ENCODE measurements at places on chromosomes 5 and 9.
A peak's percentile ranks its signal among the peaks of the same experiment; 100 is the strongest.

DNA sequence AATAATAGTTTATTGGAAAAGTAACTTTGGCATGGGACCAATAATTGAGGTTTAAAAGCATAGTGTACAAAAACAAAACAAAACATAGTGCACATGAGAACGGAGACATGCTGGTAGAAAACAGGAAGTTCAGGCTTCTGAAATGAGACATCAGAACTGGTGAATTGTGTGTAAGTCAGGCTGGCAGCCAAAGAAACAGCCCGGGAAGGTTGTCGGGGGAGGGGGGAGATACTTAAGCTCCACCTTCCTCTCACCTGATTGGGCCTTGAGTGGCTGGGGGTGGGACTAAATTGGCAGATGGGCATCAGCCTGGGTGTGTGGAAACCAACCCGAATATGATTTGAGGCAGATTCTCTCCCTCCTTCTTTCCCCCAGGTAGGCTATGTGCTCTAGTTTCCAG, 256.3 kb downstream of the SMARCA2 start:
- DNase-seq = peak; percentile 16

DNA sequence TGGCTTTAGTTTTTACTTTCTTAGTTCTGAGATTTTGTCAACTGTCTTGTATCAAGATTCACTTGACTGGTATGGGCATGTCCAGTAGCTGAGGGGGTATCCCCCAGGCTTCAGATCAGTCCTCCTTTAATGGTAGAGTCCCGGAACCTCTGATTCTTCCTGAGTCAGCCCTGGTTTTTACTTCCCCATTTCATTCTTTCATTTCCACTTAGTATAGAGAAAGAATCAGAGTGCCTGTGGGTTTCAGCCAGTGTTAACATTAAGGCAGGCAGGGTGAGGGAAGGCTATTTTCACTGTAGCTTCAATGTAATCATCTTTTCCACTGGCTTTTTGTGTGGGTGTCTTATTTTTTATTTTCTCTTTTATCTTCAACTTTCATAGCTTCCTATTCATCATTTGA, 8.3 kb upstream of the COMMD10 start:
- no peak for DNase-seq

- DNase-seq = no peak
These were observed 458.9 kb downstream of the MED10 start for GRCh38 chr5:5919411-5919810.

- DNase-seq = no peak
These were observed 23.3 kb downstream of the DCANP1 start for GRCh38 chr5:135423846-135424168.

GRCh38 chr5:69368458-69369339, 621 bp downstream of the AK6 start:
- no peak for DNase-seq

- DNase-seq = no peak
These were observed 54.2 kb upstream of the NCS1 start for GRCh38 chr9:130117816-130118632.

- no peak for DNase-seq
These were observed 24.3 kb downstream of the ABCA1 start for GRCh38 chr9:104903609-104904008.

GRCh38 chr5:6261668-6262067, 116.7 kb downstream of the MED10 start:
- no peak for DNase-seq

DNA sequence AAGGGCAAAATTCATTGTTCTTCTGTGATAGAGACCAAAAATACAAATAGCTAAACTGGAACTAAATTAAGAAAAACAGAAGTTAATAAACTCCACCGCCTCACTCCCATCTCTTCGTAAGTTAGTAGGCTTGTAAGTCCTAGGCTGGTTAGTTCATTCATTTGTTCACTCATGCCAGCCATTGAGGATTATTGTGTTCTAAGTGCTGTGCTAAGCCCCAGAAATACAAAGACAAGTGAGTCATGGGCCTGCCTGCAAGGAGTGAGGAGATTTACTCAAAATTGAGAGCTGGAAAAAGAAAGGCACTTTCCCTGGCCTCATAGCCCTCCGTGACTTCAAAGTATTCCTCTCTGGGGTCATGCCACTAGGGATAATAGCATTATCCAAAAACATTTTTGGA, 8.5 kb downstream of the DOCK8 start:
- no peak for DNase-seq

GRCh38 chr5:180373454-180373853, 20.3 kb upstream of the GFPT2 start:
- DNase-seq = no peak

GRCh38 chr5:124878583-124879342, 132.3 kb upstream of the ZNF608 start:
- DNase-seq = no peak

DNA sequence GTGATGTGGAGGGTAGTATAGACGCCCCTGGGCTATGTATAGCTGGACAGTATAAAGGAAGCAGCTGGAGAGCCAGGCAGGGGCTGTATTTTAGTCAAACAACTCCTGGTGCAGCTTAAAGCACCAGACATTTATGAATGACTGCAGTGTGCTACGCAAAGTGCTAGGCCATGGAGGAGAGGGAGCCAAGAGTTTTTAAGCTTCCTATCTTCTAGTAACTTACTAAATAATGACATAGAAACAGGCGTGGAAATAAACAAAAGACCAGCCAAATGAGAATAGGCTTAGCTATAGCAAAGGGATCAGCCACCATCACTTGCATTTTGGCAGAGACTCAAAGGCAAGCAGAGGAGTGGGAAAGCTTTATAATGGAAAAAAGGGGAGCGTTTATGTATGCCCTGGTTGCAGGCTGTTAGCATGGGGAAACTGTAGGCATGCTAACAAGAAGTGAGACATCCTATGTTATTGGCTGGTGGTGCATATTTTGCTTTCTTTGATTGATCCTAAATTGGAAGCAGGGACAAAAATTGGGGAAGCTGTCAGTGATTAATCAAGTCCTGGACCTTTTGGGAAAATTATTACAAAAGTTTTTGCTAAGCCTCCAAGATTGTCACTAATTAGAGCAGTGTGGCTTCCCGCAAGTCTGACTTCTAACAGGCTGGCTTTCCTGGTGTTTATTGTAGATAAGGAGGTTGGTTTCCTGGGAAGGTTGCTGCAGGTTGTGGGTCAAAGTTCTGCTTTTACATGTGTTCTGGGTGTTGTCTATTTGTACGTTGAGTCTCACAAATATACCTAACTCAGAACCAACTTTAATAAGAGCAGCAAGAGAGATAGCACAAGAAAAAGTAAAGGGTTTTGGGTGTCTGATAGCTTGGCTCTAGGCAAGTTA, 46.6 kb downstream of the RAB3C start:
- no peak for DNase-seq

GRCh38 chr9:117486426-117486825, 71.6 kb upstream of the ASTN2 start:
- DNase-seq = no peak

DNA sequence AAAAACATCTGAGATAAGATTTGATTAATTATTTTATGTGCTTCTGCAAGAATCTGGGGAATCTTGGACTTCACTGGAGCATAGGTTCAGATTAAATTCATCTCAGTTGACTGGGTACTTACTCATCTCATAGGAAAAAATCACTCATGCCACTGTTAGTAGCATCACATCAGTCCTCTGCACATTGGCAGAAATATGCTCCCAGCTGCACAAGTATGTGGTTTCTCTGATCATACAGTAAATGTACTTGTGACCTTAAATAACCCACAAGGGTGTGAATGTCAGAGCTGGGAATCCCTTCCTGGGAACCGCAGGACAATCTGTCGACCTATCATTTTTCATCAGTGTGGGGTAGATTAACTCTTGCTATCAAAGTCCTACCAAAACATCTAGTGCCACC, 203.7 kb upstream of the SLC24A2 start:
- no peak for DNase-seq

DNA sequence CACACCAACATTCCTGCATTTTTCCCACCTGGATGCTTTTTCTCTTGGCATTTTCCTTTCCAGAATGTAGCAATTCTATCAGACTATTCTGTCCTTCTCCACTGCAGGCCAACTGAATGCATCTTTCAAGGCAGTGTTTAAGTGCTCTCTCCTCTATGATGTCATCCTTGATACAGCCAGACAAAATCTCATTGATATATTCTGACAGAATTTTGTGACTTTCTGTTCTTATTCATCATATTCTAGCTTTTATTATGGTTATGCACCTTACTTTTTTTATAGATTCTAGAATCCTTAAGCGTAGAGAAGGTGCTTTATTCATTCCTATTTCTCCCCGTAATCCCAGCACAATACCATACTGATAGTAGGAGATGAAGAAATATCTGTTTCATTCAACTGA, 355.5 kb upstream of the CCNH start:
- DNase-seq = no peak

GRCh38 chr9:87382900-87383299, 114.8 kb upstream of the DAPK1 start:
- no peak for DNase-seq

- no peak for DNase-seq
These were observed 64.2 kb upstream of the PCSK5 start for GRCh38 chr9:75826314-75826713.

DNA sequence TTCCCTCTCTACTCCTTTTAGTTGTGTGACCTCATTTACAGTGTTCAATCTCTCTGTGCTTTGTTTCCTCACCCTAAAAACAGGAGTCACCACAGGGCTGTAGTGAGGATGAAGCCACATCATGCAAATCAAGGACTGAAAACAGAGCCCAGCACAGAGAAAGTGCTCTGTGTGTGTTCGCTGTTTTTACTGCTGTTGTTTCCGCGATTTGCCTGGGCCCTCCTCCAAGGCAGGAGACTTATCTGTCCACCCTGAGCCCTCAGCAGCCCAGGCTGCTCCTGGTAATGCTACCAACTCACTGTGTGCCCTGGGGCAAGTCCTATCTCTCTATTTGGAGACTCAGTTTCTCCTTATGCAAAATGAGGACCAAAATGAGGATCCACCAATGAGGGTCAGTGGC, 87.2 kb upstream of the NEURL1B start:
- no peak for DNase-seq

DNA sequence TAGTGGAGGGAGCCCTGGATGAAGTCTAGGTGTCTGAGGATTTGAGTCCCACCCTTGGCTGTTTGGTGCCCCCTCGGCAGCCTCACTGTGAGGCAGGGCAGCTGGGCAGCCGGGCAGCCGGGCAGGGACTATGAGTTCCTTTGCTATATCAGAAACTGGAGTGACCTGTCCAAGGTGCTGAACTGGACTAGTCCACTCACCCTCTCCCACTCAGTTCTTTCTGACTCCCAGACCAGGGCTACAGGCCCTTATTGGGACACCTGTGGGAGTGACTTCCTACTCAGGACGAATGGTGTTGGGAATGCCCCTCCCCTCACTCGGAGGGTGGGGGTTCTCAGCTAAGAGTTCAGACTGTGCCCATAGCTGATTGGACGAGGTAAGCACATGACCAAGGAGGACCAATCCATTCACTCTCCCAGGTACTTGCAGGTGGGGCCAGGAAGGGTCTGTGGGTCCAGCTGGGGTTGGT, 34.1 kb upstream of the RAPGEF1 start:
- peak; percentile 18 for DNase-seq

DNA sequence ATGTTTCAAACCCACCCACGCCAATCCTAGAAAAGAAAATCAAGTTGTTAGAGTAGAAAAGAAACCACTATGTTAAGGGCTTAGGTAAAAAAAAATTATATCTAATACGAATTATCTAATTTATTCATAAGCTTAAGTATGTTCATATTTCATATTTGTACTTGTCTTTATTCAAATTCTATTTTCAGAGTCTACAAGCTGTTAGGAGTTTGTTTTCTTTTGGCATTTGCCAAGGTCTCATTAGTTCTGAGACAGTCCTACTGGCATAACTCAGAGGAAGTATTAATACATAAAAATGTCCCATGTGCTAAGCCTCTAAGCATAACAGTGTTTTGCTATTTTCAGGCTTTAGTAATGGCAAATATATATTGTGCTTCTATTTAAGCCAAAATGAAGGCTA, 57.6 kb downstream of the STARD4 start:
- DNase-seq = no peak

Measured in putamen (tissue), 1 donor.